ENCODE measurements at places on chromosomes 3 and 15.

- peak; percentile 32 for DNase-seq
These were observed at the start of gene WNT5A for GRCh38 chr3:55486857-55487380. Gene WNT5A (minus strand): TSS chr3:55487306. CDS start chr3:55486985, 321 bp downstream.

DNA sequence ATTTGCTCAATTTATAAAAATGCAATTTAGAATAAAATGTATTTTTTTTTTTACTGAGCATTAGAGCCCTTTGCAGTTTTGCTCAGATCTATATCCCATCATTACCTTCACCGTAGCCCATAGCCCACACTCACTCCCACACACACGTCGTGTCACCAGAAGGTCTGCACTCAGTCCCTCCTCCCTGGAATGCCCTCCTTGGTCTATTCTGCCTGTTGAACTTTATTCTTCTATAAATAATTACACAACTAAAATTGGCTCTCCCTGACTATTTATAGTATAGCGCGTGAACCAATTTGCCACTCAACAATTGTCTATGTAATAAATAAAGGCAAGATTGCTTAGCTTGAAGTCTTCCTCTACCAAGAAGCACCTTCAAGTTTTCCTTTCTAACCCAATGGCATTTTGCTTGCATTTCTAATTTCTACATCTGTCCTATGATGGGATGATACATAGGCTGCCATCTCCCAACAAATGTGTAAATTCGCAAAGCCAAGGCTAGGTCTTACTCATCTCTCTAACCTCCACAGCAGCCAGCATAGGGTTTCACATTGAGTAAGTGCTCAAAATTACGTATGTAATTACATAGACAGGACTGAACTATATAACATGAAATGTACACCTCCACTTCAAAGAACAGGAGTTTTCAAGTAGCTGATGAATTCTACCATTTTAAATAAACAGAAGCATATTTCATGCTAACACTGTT lies 172.0 kb upstream of the HES1 start:
- DNase-seq, result no peak

- DNase-seq, result no peak
These were observed 15.0 kb downstream of the DUOX1 start for GRCh38 chr15:45144775-45145174.

- DNase-seq, result no peak
These were observed 519.5 kb upstream of the LMCD1 start for GRCh38 chr3:7982126-7982525.

GRCh38 chr3:139263798-139264197 lies 80.0 kb upstream of the MRPS22 start:
- no peak for DNase-seq

DNA sequence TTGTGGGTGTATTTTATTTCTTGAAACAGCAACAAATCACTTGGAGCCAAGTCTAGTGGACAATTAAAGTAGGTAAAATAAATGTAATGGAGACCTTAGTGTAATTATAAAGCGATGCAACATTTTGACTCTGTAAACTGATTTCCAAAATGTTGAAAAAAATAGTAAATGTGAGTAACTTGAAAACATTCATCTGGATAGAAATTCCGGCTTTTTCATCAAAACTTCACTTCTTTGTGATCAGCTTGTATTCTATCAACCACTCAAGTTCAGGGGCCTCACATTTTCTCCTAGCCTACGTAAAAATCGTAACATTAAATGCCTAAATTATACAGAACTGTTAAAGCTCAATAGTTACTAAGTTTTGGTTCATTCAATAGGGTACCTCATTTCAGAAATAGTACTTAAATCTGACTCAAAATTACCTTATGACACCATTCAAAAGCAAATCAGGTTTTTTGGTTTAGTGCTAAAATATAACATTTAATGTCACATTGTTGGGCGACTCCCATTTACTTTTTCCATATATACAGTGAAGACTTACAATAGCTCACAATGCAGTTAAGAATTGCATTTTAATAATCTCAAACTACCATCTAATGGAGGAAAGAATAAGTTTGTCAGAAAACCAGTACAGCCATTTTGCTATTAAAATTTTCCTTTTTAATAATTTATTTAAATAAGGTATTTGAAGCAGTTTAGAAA lies 12.7 kb downstream of the CCNL1 start:
- no peak for DNase-seq

GRCh38 chr3:64943866-64944265 lies 256.1 kb upstream of the ADAMTS9 start:
- DNase-seq, result no peak

- DNase-seq, result no peak
These were observed 571.8 kb downstream of the ZPLD1 start for GRCh38 chr3:103006526-103007183.

DNA sequence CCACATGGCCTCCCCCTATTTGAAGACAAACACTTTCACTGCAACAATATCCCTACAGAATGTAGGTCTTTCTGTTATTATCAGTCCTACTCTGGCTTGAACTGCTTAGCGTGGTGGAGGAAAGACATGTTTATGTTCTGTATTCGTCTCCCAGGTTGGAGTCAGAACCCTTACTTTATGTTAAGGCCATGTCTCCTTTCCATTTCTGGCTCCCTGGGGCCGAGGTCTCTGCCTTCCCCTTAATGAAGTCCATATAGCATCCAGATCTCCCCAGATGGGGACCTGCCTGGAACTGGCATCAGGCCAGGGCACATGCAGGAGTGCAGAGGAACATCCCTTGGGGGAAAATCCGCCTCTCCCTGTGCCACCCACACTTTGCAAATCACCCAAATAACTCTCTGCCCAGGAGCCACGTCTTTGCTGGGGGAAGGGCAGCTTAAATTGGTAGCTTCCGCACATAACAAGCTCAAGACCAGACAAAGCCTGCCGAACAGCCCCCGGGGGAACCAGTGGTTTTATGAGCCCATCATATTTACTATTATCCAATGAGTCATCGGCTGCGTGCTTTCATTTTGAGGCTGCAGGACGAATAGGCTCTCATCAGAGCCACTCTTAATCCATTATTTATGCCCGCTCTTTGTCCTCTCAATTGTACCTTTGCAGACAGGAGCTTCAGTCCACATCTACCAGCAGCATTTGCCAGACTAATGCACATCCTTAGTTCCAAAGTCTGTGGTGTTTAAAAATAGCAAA lies 237.0 kb downstream of the UACA start:
- no peak for DNase-seq

Measured in RPMI8226 (cell line).